ENCODE measurements at places on chromosomes 13 and 19. TPM values are rescaled to one million over a fixed set of nuclear protein-coding genes. Genes with fewer than 3 reads are reported as not detected.

GRCh38 chr19:52069653-52070052 lies 21.0 kb upstream of the ZNF432 start:
- no peak for DNase-seq

DNA sequence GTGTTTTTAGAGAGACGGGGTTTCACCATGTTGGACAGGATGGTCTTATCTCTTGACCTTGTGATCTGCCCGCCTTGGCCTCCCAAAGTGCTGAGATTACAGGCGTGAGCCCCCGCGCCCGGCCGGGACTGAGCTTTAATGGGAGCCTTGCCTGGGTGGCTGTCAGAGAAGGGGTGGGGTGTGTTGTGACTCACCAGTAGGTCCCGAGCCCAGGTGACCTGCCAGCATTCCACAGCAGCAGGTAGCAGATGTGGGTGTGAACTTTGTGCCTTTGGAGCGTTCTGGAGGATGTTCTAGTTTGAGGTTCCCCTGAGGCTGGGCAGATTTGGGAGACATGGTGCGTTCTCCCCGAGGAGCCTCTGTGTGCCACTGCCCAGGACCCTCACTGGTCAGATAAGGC lies 7.1 kb upstream of the EPN1 start:
- no peak for DNase-seq

The MEF2B gene
- total RNA-seq: 1.0 TPM

DNA sequence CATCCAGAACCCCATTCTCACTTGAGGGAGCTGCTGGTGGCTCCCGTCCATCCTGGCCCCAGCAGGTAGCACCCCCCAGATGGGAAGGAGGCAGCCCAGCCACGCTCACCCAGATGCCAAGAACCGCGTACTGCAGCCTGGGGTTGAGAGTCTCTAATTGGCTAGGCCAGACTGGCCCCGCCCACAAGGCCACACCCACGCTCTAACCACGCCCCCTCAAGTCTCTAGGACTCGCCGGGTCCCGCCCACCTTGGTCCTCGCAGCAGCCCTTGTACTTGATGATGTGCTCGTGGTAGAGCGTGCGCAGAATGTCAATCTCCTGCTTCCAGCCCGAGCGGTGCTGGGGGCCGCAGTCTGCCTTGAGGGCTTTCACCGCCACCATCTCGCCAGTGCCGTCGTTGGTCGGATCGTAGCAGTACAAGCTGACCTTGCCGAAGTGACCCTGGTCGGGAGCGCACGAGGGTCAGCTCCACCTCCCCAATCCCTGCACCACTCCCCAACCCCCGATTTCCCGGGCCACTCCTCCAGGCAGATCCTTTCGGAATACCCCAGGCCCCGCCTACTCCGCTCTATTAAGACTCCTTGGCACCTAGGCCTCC lies 14.5 kb upstream of the ICAM3 start:
- no peak for DNase-seq

DNA sequence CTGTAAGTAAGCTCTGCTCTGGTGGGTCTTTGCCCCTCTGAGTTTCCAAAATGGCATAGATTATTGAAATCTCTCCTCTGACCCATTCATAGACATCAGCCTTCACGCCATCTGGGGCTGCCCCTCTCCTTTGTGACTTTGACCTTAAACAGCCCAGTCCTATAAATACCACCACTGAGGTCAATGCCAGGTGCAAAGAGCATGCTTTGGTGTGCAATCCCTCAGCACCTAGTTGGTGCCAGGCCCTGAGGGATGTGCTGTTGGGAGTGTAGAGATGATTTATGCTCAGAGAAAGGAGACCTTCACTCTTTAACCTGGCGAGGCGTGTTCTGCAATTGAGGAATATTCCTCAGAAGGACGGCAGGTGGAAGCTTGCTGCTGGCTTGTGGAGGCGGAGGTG lies 121.7 kb upstream of the TSHZ3 start:
- no peak for DNase-seq

The TRMT1 gene
- 40.3 TPM for total RNA-seq

DNA sequence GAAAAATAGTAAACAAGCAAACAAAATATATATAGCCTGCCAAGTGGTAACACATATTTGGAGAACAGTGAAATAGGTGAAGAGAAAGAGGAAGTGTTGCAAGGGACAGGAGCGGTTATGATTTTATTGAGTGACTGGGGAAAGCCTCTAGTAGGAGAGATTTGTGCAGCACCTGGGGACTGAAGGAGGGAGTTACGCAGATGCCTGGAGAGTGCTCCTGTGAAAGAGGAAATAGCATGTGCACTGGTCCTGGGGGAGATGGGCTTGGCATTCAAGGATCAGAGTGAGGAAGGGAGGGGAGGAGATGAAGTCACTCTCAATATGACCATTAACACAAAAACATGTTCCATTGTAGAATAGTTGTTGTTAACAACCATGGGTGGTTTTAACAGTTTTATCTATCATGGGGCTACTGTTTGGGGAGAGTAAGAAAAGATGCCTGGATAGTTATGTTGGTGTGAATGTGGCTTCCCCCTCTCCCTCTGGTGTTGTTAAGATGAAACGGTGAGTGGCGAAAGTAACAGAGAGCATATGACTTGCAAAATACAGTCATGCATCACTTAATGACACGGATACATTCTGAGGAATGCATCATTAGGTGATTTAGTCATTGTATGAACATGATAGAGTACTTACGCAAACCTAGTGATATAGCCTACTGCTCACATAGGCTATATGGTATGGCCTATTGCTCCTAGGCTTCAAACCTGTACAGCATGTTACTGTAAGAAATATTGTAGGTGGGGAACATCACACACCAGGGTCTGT lies 251.7 kb upstream of the ARGLU1 start:
- no peak for DNase-seq

GRCh38 chr19:7701654-7702457 lies at the start of gene FCER2:
TSS of gene FCER2 (minus strand) at chr19:7702131. CDS start at chr19:7699760, 2,371 bp downstream.
- DNase-seq: no peak

- DNase-seq: no peak
Observed at GRCh38 chr13:106560821-106561220, 7.1 kb downstream of the ARGLU1 start.

The LGALS14 gene
- total RNA-seq: not detected

- DNase-seq: no peak
Observed at GRCh38 chr19:43433358-43433673, 18.6 kb downstream of the TEX101 start.

- peak; percentile 45 for DNase-seq
Observed at GRCh38 chr13:72839831-72840426, 58.0 kb downstream of the PIBF1 start.

DNA sequence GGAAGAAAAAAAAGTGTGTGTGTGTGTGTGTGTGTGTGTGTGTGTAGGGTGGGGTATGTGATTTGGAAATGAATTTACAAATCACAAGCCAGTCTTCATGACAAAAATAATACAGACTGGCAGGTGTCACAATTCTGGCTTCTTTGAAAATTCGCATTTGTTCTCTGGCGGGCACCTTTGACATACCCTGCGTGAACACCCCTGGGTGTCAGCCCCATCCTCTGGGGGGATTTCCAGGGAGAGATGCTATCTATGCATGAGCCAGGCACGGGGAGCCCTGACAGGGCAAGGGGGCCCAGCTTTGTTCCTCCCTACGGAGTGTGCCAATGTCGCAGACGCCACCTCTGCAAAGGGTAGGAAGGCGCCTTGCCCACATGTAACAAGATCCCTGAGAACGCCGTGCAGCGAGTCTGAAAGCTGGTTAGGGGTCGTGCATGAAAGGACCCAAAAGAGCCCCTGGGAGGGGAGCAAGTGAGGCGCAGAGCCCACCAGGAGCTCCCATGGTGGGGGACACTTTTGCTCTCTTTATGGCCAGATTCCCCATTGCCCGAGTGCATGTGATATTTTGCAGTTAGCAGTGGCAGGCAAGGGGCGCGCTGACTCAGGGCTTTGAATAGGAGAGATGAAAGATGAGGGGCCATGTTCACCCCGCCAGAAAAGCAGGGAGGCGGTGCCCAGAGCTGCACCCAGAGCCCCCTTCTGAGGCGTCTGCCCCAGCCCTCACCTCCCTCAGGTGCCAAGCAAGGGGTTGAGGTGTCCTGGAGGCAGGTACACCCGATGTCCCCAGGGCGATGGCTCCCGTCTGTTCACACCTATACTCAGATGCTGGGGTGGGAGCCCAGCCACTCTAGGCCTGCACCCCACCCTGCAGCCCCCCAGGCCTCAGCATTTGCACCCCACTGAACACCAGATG lies 45.3 kb downstream of the KLF2 start:
- no peak for DNase-seq

- DNase-seq: no peak
Observed at GRCh38 chr19:36719687-36720556, 32.5 kb downstream of the ZNF567 start.

DNA sequence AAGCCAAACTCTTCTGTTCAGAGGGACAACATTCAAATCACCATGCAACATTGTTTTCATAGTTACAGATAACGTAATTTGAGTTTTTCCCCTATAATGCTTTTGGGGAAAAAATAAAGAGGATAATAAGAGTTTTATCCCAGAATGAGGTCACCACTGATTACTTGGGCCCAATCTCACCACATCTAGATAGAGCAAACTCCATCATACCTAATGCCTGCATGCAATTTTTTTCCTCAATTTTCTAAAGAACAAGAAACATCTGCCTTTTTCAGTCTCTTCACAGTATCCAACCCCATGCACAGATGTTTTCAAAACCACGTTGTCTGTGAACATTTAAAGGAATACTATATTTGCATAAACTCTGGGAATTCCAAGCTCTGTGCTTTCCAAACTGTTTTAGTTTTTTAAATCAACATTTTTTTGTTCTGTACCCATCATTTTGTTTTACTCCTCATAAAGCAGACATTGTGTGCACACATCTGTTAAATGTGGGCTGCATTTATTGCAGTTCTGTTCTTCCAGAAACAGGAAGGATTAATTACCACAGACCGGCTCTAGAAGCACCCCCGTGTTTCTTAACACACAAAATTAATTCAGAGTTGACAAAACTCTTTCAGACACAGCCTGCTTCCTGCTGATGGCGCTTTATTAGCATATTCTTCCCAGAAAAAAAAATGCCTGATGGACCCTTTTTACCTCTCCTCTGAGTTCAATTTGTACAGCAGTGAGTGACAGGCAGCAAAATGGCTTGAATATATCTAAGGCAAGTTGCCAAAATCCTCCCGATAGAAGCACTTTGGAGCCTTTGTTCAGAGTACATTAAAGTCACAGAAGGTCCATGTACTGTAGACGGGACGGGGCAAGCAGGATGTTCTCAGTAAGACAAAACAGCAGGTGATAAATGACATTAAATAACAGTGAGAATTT lies 1171.9 kb downstream of the EFNB2 start:
- no peak for DNase-seq

DNA sequence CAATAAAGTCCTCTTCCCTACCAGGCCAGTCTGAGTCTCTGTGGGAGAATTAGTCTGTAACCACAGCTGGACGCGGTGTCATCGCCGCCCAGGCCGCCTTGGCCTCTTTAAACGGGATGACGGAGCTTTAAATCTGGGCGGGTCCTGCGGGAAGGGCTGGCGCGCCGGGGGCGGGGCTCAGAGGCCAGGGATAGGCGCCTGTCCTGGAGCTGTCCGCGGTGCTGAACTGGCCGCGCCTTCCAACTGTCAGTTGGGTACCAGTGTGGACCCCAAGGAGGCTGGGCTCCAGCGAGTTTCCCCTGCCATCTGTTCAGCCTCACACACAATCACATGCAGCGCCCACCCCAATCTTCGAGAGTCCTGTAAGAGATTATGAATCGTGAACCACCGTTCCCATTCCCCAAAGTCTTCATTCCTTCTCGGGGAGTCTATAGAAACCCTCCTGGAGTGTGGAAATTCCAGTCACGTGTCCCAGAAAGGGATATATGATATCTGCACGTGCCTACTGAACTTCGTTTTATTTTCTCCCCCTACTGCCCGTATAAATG lies 11.5 kb downstream of the APLP1 start:
- peak; percentile 92 for DNase-seq

All from HFFc6 (cell line).